ENCODE measurements at places on chromosomes 6 and 20. TPM values are rescaled to one million over a fixed set of nuclear protein-coding genes. Genes with fewer than 3 reads are reported as not detected.

- H3K4me1 ChIP-seq, result peaks cover 3% of the 10 kb centered on the region
- no peak for DNase-seq
- no peaks in the 10 kb centered on the region for H3K36me3 ChIP-seq
- no peak overlapping the region for H3K27ac ChIP-seq
- H3K27me3 ChIP-seq, result no peaks in the 10 kb centered on the region
- no peak overlapping the region for H3K4me3 ChIP-seq
Measured at GRCh38 chr6:35435074-35435837, 16.9 kb upstream of the FANCE start.

FBXL4 gene
- 10.3 TPM for total RNA-seq

DNA sequence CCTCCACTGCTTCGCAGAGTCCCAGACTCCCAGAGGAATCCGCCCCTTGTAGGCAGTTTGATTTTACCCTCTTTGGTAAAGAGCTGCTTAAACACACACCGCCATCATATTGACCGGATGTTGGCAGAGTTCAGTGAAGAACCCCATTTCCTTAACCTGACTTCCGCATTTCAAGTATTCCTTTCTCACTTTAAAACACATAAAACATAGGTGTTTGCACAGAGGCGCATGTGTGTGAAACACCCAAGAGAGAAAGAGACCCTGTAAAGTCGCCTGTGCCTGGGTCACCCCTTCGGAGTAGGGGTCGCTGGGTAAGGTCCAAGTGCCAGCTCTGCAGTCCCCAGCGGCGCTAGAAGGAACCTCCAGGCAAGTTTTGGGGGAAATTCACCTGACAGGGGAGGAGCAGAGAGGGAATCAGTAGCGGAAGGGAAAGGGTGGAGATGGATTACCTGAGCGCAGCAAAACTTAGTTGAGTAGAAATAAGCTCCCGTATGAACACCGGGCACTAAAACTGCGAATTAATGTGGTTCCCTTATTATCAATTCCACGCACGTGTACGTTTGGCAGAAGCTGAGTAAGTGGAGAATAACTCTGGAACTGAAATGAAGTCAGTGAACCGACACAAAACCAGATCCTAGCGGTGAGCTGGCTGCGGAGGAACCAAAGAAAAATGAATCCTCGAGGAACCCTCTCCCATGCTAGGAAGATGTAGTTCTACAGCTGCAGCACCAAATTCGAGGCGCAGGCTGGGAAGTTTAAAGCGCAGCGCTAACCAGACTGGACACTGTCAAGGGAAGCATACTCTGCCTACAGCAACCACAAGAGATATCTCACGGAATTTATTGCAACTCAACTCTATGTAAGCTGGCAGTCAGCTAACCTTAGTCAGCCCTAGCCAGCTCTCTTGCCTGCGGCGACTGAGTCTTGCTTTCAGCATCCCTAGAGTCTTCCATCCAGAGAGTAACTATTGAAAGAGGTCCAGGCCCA, 3.5 kb upstream of the HTR1B start:
- no peaks in the 10 kb centered on the region for H3K36me3 ChIP-seq
- peak; percentile 45 for DNase-seq
- H3K27me3 ChIP-seq, result peaks cover 78% of the 10 kb centered on the region
- H3K27ac ChIP-seq, result no peak overlapping the region

DNA sequence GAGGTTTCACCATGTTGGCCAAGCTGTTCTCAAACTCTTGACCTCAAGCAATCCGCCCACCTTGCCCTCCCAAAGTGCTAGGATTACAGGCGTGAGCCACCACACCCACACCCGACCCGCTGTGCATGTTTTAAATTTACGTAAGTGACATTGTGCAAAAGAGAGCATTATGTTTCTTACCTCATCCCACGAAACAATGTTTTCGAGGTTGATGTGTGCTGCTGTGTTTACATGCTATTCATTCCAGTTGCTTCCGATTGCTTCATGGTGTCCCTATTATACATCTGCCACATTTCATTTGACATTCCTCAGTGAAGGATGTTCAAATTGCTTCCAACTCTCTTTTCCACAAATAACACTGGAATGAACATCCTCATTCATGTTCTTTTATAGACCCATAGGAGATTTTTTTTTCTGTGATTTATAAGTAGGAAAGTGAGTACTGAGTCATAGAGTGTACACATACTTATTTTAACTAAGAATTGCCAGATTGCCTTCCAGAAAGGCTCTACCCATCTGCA, 403.9 kb upstream of the JARID2 start:
- peaks cover 28% of the 10 kb centered on the region for H3K4me1 ChIP-seq
- no peak for DNase-seq

SPATS1 gene
- not detected for total RNA-seq

- H3K4me1 ChIP-seq, result peaks cover 44% of the 10 kb centered on the region
- H3K27ac ChIP-seq, result peak overlapping the region; percentile 78
- 0 out of 2 replicates have a peak, but pooled peaks cover 4% of the 10 kb centered on the region for H3K27me3 ChIP-seq
- DNase-seq, result no peak
- peaks cover 13% of the 10 kb centered on the region for H3K36me3 ChIP-seq
- peak overlapping the region; percentile 96 for H3K4me3 ChIP-seq
Measured at GRCh38 chr6:161273274-161273751, 548 bp downstream of the AGPAT4 start.

- H3K4me3 ChIP-seq, result no peak overlapping the region
- H3K4me1 ChIP-seq, result peaks cover 14% of the 10 kb centered on the region
- H3K36me3 ChIP-seq, result no peaks in the 10 kb centered on the region
- H3K27me3 ChIP-seq, result peaks cover 44% of the 10 kb centered on the region
- no peak overlapping the region for H3K27ac ChIP-seq
- no peak for DNase-seq
Measured at GRCh38 chr20:58149437-58150091, 78.9 kb downstream of the ANKRD60 start.

GRCh38 chr6:1620504-1621069, 10.9 kb downstream of the FOXC1 start:
- no peak overlapping the region for H3K27ac ChIP-seq
- peaks cover 99% of the 10 kb centered on the region for H3K27me3 ChIP-seq
- peaks cover 48% of the 10 kb centered on the region for H3K4me1 ChIP-seq

ADGRG6 gene
- total RNA-seq, result 5.3 TPM

Measured in WTC11 (cell line).